ENCODE measurements at places on chromosomes 16 and 17.

GRCh38 chr16:88456356-88457292 is 3.5 kb downstream of the ZFPM1 start:
- no peak for DNase-seq

DNA sequence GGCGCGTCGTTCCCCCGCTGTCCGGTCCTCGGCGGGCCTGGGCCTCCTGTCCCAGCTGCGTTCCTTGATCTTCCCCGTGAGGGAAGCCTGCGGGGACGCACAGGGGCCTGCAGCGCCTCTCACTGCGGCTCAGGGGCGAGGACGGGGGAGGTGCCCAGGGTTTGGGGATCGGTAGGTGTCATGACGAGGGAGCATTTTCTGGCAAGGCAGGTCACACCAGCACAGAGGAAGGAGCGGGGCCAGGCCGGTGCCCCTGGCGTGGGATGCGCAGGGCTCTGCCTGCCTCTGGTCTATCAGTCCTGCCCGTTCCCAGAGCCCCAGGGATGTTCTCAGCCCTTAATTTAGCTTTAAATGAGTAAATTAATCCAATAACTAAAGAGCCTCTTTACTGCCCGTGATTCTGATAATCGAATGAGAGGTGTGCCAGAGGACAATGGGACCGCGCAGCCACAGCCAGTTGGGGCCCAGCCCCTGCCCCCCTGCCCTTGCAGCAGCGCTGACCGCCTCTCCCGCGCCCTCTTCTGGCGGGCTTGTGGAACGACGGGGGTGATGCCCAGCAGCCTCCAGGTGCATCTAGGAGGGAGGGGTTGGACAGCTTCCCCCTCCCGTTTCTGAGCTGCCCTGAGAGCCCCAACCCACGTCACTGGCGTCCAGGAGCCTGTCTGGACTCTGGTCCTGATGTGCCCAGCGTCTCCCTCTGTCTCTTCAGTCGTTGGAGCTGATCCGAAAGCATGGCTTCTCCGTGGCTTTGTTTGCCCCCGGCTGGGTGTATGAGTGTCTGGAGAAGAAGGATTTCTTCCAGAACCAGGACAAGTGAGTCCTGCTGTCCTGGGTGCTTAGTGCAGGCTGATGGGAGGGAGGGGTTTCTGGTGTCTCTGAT is 7.9 kb downstream of the ENGASE start:
- DNase-seq = no peak

DNA sequence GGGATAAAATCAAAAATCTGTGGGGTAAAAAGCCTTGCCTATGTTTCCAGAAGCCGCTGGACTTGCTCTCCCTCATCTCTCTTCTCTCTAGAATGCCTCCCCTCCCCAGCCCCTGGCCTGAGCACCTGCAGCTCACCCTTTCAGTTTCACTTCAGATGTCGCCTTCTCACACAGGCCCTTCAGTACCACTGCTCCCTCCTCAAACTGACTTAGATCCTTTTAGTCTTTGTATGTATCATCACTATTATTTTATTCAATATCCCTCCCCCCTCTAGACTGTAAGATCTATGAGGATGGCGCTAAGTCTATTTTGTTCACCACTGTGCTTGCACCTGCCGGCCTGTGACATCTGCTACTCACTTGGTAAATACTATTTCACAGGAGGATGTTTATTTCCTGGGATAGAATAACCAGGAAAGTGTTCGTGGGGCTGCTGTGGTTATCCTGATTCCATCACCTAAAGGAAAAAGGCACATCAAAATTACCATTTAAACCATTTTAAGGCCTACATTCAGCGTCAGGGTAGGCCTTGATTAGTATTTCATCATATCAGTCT is 122.3 kb downstream of the MRTFB start:
- DNase-seq = no peak

DNA sequence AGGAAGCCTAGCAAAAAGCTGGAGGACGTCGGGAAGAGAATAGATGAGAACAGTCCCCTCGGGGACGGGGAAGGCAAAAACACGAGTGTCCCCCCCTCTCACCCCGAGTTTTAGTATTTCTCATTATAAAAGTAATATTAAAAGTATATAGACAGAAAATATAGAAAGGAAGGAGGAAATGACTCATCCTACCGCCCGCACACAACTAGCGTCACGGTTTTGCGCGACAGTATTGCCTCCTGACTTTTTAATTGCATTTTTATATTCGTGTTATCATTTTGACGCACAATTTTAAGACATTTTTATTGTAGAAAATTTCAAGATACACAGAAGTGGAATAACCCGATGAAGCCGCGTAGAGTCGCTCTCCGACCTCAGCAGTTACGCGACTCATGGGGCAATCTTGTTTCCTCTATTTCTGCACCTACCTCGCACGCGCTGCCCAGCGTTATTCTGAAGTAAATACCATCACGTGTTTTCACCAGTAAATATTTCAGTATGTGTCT is 652 bp upstream of the SLC25A19 start:
- no peak for DNase-seq

GRCh38 chr17:48102798-48103715 is 1.8 kb upstream of the CBX1 start:
- DNase-seq = no peak

GRCh38 chr17:9403257-9403656 is 172.4 kb downstream of the STX8 start:
- DNase-seq = no peak

GRCh38 chr16:10510279-10510678 is 70.1 kb downstream of the EMP2 start:
- DNase-seq = no peak

- DNase-seq = no peak
Measured at GRCh38 chr17:55391244-55391757, 30.3 kb downstream of the MMD start.

GRCh38 chr17:36697903-36698530 is 96.6 kb downstream of the MRM1 start:
- no peak for DNase-seq

DNA sequence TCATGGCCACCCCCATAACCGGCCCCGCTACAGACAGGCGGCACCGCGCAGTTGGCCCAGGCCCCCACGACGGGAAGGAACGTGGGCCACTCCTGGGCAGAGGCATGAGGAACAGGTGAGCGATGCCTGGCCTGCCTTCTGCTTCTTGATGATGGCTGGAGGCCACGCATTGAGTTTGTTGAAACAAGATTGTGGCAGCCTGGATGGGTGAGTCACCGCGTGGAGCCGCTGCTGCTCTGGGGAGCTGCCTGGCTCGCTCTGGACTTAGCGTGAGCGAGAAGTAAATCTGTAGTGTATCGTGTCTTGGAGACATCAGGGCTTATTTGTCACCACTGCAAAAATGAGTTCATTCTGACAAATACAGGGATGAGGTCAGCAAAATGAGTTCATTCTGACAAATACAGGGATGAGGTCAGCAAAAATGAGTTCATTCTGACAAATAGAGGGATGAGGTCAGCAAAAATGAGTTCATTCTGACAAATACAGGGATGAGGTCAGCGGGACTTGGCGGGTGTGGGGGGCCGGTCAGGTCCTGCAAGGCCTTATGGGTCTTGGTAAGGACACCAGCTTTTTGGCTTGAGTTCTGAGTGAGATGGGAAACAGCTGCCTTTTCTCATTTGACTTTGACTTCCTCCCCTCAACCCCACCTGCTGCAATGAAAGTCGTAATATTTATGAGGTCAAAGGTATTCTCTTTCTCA is 93.0 kb downstream of the SEC14L1 start:
- DNase-seq = no peak

DNA sequence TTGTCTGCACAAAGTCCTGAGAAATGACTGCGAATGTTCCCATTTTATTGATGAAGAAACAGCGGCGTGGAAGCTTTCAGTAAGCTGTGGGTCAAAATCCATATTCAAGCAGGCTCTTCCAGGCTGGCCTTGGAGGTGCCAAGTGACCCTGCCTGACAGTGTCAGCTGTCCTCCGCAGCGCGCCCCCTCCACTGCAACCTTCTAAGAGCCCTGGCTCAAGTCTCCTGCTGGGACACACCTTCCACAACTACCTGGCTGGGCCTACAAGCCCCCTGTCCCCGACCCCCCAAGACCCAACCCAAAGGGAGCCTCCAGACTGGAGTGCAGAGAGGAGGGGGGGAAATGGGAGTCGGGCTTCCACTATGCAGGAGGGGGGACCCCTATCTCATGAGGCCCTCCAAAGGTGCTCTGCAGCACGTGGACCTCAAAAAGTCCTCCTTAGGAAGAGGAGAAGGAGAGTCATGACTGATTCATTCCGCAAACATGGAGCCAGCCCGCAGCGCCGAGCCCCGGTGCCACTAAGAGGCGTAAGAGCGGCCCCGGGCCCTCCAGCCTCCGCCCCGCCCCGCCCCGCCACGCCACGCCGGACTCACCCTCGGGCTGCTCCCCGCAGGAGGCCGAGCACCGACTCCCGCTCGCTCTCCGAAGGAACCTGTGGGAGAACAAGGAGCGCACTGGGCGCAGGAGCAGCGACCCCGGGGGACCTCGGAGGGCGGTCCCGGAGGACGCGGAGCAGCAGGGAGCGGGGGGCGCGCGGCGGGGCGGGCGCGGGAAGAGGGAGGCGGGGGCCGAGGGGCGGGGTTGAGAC is 574 bp downstream of the MPP3 start:
- DNase-seq = no peak

DNA sequence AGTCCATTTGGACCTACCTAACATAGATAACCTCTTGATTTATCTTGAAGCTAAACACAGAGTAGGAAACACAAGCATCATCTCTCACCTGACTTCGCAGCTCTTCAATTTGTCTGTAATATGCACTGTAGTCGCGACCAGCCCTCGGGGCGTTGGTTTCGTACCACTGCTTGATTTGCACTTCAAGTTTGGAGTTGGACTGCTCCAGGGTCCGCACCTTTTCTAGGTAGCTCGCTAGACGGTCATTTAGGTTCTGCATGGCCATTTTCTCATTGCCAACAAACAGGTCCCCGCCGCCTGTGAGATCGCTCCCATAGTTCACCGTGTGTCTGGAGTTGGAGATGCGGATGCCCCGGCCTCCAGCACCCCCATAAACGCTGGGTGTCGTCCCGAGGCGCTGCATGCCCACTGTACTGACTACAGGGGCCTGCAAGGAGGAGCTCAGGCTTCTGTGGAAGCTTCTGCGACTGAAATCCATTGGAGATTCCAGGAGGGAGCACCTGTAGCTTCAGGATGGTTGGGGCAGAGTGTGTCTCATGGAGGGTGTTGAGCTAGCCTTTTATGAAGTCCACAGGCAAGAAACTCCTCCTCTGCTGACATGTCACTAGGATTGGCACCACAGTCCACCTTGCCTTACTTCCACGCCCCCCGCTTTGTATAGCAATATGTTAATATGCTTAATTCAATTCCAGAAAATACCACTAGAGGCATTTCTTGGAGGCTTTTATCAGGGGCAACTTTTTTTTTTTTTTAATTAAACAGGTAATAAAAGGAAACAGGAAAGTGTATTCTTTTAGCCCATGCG is at the start of gene KRT20:
Gene KRT20, minus strand, starts transcription at position 535 of the 805 bp plus-strand sequence. Its CDS starts 57 bp downstream, at position 478.
- DNase-seq = no peak

DNA sequence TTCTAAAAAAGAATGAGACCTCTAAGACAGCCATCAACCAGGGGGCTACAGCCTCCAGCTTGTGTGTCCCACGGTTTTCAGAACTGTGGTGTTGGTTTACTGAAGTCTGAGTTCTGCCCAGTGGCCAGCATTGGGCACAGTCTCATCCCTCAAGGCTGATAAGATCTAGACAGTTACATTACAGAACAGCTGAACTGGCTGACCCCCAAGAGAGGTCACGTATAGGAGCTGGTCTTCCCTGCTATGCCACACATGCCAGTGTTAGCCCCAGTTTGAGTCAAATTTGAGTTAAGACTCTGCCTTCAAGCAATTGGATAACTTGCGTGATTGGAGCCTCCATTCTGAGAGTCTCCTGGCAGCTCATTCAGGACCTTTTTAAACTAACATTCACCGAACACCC is 14.8 kb upstream of the NUP93 start:
- no peak for DNase-seq

DNA sequence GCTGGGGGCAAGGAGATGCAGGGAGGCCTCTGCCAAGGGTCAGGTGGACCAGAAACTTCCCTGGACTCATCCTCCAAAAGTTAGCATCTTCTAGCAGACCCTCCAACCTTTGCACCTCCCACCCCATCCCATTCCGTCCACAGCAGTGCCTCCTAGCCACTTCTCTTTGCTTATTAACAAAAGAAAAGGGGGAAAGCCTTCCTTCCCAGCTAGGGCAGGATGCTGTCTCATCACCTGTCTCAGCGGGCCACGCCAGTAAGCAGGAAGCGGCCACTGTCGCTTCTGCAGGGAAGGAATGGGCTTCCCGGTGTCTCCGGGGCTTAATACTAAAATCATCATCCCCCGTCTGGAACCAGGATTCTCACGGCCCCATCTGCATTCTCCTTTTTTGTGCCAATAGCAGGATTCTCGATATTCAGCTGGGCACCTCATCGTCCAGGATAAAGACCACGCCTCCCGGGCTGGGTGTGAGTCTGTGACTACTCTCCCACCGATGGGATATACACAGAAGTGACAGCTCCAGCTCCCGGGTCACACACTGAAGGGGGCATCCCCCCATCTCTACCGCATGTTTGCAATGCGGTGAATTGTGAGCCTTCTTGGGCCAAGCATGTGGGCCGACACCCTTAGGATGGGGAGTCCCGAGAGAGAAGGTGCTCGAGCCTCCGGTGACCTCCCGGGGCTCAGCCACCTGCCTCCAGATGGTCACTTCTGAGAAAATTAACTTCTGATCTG is 15.5 kb upstream of the RBFOX3 start:
- DNase-seq = no peak

GRCh38 chr16:2817340-2818271 is 569 bp downstream of the PRSS21 start:
- DNase-seq = no peak

GRCh38 chr17:8664456-8665126 is 34.1 kb upstream of the MYH10 start:
- no peak for DNase-seq

- no peak for DNase-seq
Measured at GRCh38 chr16:4675864-4676786, 17.2 kb upstream of the NUDT16L1 start.

- DNase-seq = no peak
Measured at GRCh38 chr16:59719121-59719520, 985.0 kb upstream of the GOT2 start.

GRCh38 chr17:11950771-11951519 is 46.3 kb downstream of the ZNF18 start:
- DNase-seq = no peak

DNA sequence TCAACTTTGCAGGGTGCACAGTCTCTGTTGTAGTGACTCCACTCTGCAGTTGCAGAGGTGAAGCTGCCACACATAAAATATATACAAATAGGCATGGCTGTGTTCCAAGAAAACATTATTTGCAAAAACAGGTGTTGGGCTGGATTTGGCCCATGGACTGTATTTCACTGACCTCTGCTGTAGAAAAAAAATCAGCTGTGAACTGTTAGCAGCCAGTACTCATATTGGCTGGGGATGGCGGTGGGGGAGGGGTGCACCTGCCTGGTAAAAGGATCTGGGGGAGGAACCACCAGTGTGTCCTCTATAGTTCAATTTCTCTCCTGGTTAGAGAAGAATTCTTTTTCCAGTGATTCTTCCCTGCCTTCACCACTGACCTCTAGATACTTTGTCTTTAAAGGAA is 50.0 kb downstream of the SHISA9 start:
- DNase-seq = no peak

DNA sequence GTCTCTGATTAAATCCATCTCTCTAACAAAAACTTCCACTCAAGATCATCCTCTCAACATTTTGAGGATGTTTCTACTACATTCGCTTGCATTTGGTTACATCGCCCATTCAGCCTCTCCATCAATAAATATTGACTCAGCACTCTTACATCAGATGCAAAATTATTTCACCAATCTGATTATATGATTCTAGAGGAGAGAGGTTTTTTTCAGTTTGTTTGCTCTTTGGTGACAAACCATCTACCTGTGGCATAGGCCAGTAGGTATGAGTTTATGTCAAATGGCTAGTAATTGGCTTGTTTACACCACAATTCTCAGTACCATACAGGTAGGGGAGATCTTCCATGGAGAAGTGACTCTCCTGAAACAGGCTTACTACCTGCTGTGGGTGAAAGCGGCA is 52.3 kb downstream of the TOX3 start:
- DNase-seq = no peak

Data from brain pericyte (primary cell).